ENCODE measurements at places on chromosomes 13 and 19.

GRCh38 chr19:13781547-13781946, 7.3 kb downstream of the C19orf53 start:
- DNase-seq: no peak

- DNase-seq: no peak
Measured at GRCh38 chr19:49616532-49616931, 23.4 kb downstream of the RRAS start.

GRCh38 chr19:13002166-13002898, 7.1 kb downstream of the NFIX start:
- no peak for DNase-seq

DNA sequence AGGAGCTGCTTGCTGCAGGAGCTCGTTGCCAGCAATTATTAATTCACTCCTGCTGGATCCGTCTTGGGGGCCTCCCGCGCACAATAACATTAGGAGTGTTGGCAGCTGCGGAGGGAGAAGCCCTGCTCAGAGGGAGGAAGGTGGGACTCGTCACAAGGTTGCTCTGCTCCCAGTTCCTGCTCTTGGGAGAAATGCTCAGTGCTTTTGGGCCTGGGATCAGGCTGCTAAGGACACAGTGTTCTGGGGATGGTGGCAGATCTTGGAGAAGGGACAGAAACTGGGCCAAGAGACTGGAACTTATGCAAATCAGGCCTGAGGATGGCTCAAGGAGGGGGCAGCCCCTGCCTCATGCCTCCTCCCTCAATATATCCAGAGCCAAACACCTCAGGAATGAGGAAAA, 78.9 kb upstream of the OLFM4 start:
- DNase-seq: no peak

- no peak for DNase-seq
Measured at GRCh38 chr13:40221131-40221459, 445.3 kb downstream of the FOXO1 start.

All from CD4-positive, alpha-beta T cell treated with Interleukin-15 for 1 hour (primary cell).